ENCODE measurements at places on chromosomes 11 and 22.

GRCh38 chr11:114036147-114036811 lies 23.2 kb upstream of the ZBTB16 start:
- peak; percentile 58 for DNase-seq

- DNase-seq = no peak
Observed at GRCh38 chr11:95241681-95242081, 10.7 kb upstream of the SESN3 start.

GRCh38 chr11:116073854-116074837 lies 569.9 kb upstream of the CADM1 start:
- DNase-seq = no peak

DNA sequence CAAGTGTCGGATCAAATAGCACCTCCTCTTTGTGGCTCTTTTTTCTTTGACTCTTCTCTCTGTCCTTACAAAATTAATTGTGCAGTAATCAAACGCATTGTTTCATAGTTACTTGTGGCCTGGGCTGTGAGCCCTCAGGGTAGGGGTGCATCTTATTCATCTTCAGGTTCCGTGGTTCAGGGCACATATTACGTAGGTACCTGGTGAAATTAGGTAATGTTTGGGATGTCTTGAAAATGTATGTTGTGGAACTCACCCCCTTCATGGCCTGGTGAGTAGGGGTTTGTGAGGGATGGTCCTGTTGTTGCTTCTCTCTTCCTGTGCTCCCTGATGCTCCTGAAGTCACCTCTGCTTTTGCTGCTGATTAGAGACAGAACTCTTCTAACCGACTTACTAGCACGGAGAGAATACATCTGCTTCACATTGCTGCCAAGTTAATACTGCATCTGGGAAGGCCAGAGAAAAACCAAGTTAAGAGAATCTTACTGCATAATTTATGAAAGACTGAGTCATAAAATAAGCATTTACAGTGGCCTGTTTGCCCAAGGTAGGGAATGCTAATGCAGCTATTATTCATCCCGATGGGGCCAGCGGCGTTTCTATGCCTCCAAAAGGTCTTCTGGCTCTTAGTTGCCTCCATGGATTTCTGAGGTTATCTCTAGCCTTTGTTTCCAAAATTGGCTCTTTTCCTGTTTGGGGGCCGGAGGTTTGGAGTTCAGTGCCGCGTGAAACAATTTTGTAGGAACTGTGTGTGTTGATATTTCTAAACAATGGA lies 66.9 kb downstream of the TBC1D22A start:
- DNase-seq = no peak

DNA sequence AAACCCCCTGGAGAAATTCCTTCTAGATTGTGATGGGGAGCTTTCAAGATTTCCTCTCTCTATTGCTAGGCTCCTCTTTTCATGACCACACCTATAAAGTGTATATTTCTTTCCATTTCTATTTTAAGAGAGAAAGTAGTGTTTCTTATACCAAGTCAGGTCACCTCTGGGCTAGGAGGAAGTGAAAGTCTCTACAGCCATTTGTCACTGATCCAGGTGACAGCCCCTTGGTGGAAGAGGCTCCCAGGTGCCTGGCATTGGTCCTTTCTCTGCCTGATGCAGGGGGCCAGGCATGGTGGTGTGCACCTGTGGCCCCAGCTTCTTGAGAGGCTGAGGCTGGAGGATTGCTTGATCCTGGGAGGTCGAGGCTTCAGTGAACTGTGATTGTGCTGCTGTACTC lies 64.7 kb downstream of the DHCR7 start:
- DNase-seq = no peak

- no peak for DNase-seq
Observed at GRCh38 chr11:12554122-12554521, 120.1 kb upstream of the TEAD1 start.

- no peak for DNase-seq
Observed at GRCh38 chr11:94740083-94741021, 27.8 kb upstream of the AMOTL1 start.

GRCh38 chr11:76564364-76564763 lies 106.2 kb downstream of the LRRC32 start:
- DNase-seq = no peak

- DNase-seq = no peak
Observed at GRCh38 chr11:68976095-68976494, 4.7 kb downstream of the MRGPRD start.

DNA sequence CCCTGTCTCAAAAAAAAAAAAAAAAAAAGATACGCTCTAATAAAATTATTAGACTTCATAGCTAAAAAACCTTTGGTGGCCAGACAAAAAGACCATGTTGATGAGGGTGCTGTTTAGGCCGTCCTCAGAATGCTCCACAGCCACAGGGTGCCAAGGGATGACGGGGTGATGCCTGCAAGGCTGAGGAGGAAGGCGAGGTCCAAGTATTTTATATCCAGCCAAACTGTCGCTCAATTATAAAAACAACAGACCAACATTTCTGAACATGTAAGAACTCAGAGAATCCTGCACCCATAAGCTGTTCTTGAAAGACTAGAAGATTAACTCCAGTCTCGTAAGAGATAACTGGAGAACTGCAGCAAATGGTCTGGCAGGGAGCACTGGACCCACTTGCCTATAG lies 29.2 kb downstream of the TBX1 start:
- no peak for DNase-seq

DNA sequence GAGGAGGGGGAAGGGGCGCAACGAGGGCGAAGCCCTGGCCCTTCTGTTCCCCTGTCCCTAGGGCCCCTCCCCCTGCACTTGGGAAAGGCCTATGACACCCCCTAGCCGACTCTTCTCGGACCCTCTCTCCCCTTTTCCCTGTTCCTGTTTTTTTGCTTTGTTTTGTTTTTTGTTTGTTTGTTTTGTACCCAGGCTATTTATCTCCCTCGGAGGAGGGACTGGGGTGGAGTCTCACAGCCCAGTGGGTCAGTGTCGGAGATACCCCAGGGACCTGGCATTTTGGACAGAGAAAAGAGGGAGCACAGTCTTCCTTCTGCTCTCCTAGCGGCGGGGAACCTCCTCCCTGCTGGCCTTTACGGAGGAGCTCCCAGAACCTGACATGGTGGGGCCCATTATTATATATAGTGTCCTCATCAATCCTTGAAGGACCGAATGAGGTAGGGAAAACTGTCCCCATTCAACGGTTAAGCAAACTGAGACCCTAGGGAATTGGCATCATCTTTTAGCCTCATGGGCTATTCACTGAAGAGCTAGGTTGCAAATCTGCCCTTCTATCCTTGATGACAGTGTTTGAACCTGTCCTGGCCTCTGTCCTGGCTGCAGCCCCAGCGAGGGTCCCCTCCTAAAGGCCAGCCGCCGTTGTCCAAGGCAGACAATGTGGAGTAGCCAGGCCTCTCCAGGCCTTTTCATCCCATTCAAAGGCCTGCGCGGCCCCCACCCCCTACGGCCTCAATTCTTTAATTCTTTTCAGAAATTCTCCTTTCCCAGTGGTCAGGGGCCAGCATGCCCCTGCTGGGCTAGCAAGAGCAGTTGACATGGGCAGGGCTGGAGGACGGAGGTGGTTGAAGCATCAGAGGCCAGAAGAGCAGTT lies 911 bp downstream of the EMID1 start:
- no peak for DNase-seq

DNA sequence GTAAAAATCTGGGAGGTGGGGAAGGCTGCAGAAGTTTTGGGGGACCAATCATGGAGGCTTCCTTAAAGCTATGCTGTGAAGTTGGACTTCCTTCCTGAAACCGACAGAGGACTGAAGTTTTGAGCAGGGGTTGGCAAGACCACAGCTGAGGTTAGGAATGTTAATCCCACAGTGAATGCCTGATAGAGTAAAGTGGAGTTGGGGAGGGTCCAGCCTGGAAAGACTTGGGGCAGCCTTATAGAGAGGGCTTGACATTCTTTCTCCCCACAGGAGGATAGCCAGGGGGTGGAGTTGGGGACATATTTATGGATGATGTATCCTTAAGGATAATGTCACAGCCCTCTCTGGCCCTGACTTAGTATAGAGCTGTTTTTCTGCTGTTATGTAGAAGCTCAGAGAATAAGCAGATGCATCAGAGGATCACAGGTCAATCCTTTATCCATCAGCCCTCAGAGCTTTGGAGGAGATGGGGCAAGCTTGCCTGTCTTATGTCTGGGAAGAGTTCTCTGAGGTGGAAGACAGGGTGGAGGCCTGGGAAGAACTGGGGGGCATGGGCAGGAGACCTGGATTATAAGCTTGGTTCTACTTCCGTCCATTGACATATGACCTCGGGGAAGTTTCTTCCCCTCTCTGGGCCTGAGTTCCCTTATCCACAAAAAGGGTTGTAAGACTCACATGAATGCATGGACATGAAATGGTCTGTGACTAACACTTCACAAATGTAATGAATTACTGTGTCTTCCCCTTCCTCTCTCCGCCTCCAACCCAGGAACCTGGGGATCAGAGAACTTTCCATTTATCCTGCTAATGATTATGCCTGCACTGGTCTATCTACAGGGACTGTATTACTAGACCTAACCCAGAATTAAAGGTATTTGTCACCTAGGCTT lies 317.8 kb downstream of the MIAT start:
- no peak for DNase-seq

DNA sequence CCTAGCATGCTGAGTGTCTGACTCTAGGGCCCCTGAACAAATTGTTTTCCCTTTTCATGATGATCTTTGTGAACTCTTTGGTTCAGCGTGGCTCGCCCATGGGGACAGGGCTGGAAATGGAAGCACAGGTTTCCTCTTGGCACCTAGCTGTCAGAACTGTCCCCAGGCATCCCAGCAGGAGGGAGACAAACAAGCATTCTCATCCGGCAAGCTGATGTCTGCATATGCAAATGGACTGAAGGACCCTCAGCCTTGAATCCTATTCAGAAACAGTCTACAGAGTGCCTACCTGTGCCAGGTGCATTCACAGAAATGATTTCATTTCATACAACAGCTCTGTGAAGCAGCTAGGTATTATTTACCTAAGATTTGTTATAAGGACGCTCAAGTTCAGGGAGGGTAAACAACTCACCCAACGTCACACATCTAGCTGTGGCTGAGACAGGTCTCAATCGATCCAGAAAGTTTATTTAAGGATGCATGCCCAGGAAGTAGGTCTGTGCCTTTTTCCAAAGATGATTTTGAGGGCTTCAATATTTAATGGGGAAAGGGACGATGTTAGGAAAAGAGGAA lies 176.4 kb downstream of the KIRREL3 start:
- no peak for DNase-seq

DNA sequence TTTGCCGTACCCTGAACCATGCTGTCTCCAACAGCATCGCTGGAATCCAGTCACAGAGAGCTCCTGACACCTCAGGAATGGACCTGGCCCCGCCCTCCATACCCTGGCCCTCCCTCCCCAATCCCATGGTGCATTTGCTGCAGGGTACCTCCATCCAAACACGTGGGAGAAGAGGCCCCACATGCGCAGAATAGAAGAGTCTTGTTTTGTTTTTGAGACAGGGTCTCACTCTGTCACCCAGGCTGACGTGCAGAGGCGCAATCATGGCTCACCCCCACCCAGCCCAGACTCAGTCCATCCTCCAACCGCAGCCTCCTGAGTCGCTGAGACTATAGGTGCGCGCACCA lies 2.3 kb upstream of the PNPLA2 start:
- DNase-seq = no peak

- no peak for DNase-seq
Observed at GRCh38 chr22:19497245-19497644, 17.5 kb downstream of the CDC45 start.

DNA sequence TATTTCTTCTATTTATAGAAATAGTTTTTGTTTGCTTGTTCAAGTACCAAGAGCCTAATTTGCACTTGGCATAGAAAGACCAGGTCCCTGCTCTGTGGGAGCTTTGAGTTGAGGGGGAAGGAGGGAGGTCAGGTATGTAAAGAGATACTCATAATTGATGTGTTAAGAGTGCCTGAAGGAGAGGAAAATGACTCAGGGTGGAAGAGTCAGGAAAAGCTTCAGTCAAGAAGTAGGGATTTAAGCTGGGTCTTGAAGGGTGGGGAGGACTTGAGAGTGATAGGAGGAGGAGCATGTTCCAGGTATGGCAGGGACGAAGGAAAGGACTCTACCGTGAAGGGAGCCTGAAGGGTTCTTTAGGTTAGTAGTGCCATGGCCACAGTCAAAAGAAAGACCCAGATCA lies 9.0 kb downstream of the RBX1 start:
- no peak for DNase-seq

- no peak for DNase-seq
Observed at GRCh38 chr11:122707901-122708300, 52.4 kb downstream of the UBASH3B start.

DNA sequence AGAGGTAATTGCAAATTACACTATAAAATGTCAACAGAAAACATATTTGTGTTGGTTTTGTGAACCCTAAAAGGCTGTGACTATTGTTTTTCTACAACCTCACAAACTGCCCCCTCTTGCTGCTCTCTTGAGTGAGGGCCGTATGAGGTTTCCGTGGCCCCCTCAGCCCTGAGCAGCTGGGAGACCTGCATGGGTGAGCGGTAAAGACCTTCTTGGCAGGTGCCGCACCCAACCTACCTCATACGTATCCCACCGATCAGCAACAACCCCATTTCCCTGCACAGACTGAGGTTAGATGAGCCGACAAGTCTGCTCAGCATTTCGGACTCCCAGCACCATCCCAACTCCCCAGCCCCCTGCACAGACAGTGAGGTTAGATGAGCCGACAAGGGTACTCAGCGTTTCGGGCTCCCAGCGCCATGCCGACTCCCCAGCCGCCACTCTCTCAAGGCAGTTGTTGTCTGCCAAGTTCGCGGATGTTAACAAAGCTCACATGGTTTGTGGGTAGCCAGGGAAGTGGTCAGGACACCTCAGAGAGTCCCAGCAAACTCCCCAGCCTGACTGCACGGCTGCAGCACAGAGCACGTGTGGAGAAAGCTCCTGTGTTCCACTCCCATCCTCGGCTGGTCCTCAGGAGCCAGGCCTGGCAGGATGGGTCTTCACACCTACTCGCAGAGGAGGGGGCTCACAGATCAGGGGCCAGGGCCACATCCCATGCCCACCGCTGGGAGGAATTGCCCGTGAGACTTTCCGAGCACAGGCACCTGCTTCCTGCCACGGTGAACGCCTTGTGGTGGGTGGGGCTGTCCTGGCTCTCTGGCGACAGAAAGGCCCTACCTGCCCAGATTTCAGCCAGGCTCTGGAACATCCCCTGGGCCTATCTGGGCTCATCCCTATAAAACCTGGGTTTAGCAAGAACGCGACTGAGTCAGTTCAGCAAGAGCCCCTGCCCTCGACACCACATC lies 502.9 kb downstream of the BRD1 start:
- DNase-seq = no peak

- DNase-seq = no peak
Observed at GRCh38 chr22:36855478-36855877, 5.3 kb upstream of the NCF4 start.

GRCh38 chr11:95706974-95707387 lies 82.6 kb downstream of the FAM76B start:
- DNase-seq = no peak

DNA sequence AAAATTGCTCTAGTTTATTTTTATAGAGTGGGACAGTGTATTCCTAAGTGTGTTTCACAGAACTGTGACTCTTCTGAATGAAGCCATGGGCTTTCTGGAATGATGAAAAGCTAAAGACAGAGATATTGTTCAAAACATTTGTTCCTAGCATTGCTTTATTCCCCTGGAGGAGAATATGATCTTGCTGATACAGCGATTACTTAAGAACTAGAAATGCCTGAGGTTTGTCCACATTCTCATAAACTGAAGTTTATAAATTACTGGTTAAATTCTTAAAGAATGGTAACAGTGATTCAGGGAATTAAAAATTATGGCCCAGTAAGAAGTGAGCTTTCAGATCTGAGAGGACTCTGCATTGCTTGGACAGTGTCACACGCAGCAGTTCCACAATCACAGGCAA lies 690.3 kb downstream of the FAM181B start:
- DNase-seq = no peak
